Sciatic nerve (tissue), 2 donors: ENCODE measurements at places on chromosomes 7 and 10.

DNA sequence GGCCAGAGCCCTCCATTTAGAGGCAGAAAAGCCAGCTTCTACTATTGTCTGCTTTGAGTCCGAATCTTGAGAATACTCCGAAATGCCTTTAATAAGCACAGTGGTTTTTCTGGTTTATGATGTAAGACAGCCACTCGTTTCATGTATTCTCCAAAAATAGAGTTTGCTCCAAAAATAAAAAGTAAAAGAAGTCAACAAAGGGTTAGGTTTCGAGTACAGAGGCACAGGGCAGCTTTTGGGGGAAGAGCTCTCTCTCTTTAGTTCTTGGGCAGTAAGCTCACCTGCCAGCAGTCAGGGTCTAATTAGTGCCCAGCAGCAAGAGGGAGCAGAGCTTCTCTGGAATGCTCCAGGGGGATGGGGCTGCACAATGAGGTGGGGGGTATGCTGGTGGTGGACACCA is 20.2 kb downstream of the CREB3L2 start:
- no peak for DNase-seq

DNA sequence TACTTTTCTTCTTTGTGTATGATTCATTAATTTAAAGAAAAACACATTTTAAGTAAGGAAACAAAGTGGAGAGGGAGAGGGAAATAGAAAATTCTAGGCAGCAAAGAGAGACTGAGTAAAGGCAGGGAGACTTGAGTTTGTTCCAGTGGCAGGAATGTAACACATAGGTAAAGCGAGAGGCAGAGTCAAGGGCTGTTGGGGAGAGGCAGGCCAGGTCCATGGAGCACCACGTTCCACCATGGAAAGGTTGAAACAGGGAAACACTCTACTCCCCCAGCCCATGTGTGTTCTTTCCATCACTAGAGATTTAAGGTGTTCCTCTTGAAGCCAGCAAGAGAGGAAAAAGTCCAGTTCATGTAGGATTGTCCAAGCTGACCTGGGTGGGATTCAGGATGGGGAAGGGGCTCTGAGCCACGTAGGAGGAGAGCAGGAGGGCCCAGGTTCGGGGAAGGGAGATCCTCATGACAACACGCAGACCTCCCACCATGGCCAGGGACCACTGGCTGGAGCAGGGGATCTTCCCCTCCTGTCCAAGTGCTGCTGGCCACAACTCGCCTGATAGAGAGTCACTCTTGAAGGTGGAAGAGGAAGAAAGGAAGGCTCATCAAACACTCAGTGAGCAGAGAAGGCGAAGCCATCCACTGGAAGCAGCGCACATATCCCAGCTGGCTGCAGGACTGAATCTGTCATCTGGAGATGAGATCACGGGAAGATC is 666.4 kb upstream of the MKI67 start:
- DNase-seq, result no peak

DNA sequence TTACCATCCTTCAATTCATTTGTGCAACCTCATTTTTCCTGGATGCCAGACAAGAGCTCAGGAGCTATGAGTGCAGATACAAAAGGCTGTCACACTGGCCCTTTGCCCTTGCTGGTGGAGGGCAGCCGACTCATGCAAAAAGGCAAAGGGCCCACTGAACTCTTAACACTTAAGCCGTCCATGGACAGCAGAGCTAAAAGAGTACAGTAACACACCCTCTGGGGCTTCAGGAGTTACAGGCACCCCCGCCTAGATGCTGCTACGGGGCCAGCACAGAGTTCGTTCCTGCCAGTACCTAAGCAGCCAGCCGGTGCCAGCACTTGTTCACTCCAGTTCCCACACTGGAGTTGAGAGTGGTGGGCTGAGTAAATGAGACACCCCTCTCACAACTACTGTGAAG is 69.9 kb upstream of the MRLN start:
- DNase-seq, result no peak

DNA sequence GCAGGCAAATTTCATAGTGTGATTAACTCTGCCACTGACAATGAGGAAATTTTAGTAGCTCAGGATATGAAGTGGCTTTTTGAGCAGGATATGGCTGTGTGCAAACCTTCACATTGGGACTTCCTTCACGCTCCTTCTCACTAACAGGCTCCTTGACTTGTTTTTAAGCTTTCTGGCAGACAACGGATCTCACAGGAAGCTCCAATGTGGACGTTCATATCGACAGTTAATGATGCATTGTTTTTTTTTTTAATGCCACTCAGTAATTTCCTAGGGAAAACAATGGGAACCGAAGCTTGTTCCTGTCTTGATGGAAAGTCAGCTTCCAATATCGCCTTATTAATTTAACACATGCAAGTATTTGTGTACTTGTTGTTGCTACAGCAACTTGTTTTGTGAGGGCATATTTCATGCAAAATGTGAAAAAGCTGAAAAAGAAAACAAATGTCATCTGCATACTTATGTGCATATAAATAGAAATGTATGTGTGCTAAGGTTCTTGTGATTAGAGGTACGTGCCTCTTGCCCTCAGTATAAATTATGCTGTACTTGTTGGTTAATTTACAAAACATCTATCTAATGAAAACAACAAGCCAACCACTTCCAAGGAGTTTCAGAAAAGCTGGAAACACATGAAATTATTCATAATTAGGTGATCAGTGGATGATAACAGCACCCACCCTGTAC is 84.7 kb downstream of the NRP1 start:
- no peak for DNase-seq

DNA sequence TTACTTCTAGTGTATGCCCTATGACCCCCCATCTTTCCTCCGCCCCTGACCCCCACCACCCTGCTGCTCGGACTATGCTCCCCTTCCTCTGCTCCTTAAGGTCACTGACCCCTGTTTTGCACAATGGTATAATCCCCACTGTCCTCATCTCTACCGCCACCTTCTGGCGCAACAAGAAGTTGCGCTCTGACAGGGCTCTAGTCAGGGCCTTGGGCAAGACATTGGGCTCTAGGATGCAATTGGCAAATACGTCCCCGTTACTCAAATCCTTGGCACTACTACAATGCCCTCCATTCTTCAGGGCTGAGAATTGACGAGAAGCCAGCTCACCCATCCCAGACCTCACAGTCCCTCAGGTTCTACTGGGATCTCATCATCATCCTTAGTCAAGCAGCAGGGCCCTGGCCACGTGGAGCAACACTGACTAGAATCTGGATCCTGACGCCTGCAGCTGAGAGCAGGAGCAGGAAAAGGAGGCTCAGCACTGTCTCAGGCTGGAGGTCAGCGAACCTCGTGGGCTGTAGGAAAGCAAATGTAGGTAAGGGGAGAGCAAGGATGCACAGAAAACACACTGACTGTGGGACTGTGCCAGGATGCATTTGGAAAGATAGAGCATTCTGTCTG is 10.6 kb downstream of the LRIT2 start:
- DNase-seq, result no peak

DNA sequence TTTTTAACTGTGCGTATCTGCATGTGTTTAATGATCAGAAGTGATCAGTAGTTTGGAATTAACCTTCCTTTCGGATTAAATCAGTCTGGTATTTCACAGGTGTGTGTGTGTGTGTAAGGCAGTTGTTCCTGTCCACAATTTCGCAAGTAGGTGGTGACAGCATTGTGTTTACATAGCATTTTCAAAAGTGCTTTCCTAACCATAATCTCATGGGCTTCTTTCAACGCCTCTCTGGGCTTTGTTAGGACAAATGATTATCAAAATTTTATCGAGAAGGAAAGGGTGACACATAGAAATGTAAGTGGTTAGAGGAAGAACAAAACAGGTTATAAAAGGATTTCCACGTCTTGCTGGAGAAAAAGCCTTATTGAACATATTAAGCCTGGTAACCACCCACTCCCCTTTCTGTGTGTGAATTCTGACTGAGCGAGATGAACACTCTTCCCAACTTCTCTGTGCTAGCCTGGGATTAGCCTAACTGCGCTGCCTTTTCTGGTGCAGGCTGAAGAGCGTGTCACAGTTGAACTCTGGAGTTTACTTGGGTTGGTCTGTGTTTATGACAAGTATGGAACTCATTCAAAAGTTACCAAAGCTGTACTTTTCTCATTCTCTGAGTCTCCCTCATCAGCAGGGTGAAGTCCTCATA is 292.3 kb upstream of the PITRM1 start:
- DNase-seq, result no peak

DNA sequence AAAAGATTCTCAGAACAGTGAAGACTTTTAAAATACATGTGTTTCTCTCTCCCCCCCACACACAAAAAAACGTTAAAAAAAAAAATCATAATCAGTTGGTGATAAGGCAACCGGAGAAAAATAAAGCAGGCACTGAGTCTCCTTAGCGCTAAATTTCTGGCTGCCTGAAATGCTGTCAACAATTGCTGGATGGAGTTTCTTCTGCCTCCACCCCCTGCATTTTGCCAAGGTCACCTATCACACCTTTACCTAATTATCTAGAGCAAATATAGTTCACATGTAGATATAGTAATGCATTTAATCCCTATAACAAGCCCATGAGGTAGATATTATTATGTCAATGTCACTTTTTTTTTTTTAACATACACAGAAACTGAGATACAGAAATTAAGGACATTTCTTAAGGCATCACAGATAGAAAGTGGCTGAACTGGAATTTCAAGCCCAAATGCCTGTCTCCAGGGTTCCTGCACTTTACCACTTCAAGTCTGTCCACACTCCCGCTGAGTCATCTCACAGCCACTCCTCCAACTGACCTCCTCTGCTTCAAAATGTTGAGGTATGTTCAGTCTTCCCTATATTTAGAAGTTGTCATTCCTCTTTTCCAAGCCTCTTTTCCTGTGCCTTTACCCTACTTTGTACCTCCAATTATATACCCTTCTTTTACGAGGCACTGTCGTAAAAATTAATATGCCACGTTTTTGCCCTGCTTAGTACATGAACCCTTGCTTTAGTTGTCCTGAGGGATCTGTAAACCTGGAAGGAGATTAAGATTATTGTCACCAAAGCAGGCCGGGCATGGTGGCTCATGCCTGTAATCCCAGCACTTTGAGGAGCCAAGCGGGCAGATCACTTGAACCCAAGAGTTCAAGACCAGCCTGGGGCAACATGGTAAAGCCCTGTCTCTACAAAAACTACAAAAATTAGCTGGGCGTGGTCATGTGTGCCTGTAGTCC is 72.8 kb upstream of the MPP7 start:
- DNase-seq, result no peak

- no peak for DNase-seq
Observed at GRCh38 chr10:22611425-22612115, 102.8 kb downstream of the PIP4K2A start.

DNA sequence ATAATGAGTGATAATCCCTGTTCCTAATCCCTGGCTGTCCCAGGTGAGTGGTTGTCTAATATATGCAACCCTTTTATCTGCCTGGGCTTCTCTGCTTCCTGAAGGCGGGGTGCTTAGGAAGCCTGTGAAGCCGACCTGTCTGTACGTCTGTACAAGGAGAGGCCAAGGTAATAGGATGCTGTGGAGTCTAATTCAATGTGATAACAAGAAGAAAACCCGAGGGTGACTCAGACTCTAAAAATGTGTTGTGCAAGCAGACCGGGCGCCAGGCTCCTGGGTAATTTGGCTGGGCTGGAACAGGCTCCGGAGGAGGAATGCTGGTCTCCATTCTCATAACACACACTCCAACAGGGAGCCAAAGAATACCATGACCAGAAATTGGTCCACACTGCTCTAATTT is 43.6 kb downstream of the THNSL1 start:
- peak; percentile 78 for DNase-seq

DNA sequence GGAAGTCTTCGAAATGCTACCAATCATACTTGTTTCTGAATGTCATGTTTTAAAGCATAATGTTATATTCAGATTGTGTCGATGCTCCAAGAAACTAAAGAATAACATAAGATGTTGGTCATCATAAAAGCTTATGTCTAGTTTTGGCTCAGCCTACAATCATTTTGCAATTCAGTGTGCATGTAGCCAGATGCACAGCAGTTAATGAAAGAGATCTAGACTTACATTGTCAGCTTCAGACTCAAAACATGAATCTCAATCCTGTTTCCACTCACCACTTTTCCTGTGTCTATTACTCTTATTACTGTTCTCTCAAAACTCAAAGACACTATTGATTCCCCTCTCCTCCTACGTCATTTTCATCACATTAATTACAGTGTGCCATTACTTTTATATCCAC is 21.4 kb downstream of the TMEM196 start:
- no peak for DNase-seq

- no peak for DNase-seq
Observed at GRCh38 chr10:27373566-27374160, 130.4 kb upstream of the RAB18 start.

DNA sequence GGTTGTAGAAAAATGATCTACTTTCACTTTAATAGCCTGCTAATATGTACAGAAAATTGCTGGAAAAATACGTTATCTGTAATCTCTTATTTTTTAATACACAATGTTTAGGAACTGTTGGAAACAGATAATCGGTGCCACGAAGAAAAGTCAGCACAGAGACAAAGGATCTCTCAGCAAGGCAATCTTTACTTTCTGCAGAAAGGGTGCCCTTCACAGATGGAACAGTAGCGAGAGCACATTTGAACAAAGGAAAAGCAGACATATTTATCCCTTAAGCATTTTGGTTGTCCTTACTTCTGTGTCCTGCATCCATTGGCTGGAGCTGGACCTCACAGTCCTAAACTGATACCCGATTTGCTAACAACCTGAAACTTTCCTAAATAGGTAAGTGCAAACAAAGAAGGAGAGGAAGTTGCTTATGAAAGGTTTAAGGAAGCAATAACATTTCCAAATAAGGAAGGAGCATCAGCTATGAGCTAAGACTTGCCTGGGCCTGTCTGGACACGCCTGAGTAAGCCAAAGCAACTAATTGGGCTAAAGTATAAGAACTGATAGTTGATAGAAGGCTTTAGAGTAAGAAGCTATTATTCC is 640.0 kb downstream of the SH2D4B start:
- DNase-seq, result no peak

DNA sequence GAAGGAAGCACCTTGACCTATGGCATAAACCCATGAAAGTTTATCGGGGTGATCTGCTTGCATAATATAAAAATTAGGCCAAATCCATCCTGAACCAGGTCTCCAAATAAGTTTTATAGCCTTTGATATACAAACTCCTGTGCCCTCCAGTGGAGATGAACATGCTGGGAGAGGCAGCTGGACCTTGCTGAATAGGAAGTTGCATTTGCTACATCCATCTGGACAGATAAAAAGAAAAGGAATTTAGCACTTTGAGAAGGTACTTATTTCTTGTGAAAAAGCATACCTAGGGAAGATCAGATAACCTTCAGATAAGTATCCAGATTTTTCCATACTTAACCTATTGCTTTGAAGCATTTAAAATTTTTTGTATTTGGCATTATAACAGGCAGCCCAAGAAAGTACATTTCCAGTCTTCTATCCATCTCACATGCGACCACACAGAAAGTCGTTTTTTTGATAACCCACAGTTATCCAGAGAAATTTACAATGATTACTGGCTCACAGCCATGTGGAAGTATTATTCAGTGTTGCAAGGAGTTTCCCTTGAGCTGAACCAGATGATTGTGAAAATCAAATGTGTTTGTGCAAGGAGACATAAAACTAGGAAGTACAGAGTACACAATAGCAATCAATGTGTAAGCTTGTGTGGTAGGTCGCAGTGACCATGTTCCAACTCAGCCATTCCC is 124.4 kb upstream of the STK17A start:
- DNase-seq, result no peak

GRCh38 chr10:6796231-6796630 is 216.2 kb upstream of the PRKCQ start:
- no peak for DNase-seq

- no peak for DNase-seq
Observed at GRCh38 chr7:101315336-101315735, 6.3 kb downstream of the IFT22 start.
